ENCODE measurements at places on chromosomes 2 and 18.
A peak's percentile ranks its signal among the peaks of the same experiment; 100 is the strongest.

DNA sequence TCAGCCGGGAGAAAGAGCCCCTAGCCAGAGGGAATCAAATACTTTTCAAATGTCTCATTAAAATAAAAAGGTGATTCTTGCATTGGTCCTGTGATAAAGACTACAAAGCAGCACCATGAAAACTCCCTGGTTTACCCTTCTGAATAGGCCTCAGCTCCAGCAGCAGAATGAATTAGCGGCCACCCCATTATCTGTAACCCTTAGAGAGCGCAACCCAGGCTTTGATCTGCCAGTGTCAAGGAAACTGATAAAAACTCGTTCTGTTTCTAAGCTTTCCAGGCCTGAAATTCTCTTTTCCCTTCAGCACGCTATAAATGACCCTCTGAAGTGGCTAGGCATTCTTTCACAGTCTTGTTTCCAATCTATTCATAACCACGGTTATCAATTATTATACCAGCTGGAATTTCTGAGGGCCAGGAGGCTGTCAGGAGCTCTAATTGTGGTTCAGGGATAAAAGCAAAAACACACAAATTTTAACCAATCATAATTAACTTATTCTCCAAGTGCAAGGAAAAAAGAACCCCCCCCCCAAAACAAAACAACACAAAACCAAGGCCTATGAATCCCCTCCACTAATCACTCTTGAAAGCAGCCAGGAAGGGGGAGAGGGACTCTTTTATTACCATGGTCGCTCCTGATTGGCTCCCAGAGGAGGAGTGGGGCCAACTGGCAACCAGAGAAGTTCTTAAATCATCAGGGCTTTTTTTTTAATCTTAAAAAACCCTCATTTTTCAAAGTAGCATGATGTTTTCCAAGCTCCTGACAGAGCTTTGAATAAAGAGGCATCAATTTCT, 258.9 kb downstream of the CYRIA start:
- peak; percentile 59 for DNase-seq

DNA sequence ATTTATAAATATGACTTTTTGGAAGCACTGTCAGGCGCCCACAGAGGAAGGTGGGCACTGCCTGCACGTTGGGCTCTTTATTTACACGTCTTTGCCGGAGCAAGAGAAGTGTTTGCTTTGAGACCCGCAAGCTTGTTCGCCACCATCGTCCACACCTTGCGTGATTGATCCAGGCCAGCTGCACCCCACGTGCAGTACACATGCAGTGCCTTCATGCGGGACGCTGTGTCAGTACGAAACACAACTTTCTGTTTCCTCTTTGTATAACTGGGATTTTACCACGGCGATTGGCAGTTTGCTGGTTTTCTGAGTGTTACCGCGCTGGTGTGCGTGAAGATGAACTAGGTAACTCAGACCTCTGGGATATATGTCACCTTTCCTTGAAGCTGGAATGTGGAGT, 571.0 kb upstream of the SALL3 start:
- DNase-seq, result no peak

DNA sequence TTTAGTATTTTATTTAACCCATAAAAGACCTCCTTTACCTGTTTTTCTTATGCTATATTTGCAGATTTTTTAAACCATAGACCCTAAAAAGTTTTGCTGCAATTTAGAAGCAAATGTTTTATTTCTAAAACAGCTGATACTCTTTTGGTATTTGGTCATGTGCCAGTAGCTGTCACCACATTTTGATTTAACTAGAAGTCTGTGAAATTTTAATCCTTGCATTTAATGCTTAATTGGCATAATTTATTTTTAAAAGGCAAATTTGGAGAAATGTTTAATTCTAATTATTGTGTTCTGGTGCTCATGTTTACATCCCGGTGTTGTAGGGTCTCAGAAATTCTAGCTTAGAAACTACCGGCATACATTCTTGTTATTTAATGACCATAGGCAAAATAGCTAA, 111.8 kb downstream of the TTC27 start:
- no peak for DNase-seq

GRCh38 chr2:71792926-71793761, 339.8 kb downstream of the DYSF start:
- no peak for DNase-seq

DNA sequence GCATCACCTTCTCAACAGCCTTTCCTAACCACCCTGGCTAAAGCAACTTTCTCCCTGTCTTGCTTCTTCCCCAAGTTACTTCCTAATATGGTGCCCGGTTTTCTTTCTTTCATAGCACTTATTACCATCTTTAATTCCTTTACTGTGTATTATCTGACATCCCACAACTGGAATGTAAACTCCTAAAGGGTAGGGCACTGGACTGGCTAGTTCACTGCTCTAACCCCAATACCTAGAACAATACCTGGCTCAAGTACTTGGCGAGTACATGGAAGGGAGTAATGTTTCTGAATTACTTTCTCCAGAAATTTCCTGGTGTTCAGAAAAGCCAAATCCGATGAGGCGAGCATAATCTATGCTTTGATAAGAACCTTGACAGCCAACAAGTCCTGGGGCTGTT, 22.7 kb upstream of the RNF103 start:
- DNase-seq, result no peak

DNA sequence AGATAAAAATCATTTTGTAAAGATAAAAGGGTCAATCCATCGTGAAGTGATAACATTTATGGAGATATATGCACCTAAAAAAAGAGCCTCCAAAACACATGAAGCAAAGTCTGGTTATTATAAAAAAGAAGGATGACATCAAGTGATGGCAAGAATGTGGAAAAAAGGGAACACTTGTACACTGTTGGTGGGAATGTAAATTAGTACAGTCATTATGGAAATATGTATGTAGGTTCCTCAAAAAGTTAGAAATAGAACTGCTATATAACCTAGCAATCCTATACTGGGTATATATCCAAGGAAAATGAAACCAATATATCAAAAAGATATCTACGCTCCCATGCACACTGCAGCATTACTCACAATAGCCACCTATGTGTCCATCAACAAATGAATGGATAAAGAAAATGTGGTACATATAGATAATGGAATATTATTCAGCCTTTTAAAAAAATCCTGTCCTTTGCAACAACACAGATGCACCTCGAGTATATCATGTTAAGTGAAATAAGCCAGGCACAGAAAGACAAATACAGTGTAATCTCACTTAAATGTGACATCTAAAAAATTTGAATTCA, 28.9 kb downstream of the ABCB11 start:
- no peak for DNase-seq

- DNase-seq, result no peak
Measured at GRCh38 chr18:79796016-79796415, 1.7 kb upstream of the KCNG2 start.

GRCh38 chr18:2736823-2737222, 81.3 kb downstream of the SMCHD1 start:
- no peak for DNase-seq

- no peak for DNase-seq
Measured at GRCh38 chr2:3236300-3237045, 141.1 kb downstream of the EIPR1 start.

- no peak for DNase-seq
Measured at GRCh38 chr2:3470856-3471737, 48.2 kb downstream of the ADI1 start.

- no peak for DNase-seq
Measured at GRCh38 chr2:72037261-72037666, 110.4 kb downstream of the CYP26B1 start.

GRCh38 chr2:222732489-222733178, 61.2 kb downstream of the MOGAT1 start:
- DNase-seq, result no peak

DNA sequence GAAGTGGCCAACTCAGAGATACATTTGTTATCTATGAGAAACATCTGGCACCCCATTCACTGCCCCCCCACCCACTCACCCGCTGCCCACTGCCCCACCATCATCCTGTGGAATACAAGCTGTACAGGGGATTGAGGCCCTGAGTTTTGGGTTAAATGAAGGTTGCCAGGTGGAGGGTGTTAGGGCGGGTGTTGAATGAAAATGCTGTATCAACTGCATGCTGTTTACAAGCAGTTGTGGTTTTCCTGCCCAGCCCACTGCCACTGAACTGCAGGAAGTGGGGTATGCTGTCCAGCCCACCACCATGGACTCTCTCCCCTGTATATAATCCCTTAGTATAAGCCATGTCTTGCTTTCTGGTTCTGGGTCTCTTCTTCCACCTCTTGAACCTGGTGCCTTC, 481.9 kb downstream of the METTL4 start:
- DNase-seq, result peak; percentile 39

DNA sequence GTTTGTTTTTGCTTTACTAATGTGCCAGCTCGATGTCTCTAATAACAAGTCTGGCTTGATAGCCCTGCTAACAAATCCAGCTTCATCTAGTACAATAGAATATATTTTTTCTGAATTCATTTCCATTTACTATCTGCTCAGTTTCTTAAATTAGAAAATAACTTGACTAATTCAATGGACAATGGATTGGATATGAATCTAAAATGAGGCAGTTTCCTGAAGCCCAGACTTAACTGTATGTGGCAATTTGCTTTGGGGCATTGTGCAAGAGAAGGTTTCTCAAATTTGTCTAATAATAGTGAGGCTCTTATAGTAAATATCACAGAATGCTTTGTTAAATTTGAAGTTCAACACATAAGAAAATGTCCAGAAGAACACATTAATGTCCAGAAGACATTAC, 25.8 kb downstream of the CALCRL start:
- DNase-seq, result peak; percentile 8

DNA sequence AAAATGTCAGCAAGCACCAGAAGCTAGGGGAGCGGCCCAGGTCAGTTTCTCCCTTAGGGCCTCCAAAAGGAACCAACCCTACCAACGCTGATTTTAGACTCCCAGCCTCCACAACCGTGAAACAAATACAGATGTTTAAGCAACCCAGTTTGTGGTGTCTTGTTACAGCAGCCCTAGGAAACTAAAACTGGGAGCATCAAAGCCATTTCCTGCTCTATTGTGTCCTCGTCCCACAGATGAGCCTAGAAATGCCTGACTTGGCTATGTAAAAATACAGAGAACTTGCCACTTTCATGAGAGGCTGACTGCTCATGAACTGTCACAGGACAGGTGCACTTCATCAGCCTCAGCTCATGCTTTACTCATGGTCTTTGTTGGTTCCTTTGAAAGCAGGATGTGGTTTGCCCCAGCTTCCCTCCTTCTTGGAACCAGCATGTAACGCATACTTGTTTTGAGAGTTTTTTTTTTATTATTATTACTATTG, 97.6 kb upstream of the SLC39A10 start:
- DNase-seq, result peak; percentile 90

GRCh38 chr18:49668574-49669275, 106.9 kb downstream of the LIPG start:
- DNase-seq, result no peak

DNA sequence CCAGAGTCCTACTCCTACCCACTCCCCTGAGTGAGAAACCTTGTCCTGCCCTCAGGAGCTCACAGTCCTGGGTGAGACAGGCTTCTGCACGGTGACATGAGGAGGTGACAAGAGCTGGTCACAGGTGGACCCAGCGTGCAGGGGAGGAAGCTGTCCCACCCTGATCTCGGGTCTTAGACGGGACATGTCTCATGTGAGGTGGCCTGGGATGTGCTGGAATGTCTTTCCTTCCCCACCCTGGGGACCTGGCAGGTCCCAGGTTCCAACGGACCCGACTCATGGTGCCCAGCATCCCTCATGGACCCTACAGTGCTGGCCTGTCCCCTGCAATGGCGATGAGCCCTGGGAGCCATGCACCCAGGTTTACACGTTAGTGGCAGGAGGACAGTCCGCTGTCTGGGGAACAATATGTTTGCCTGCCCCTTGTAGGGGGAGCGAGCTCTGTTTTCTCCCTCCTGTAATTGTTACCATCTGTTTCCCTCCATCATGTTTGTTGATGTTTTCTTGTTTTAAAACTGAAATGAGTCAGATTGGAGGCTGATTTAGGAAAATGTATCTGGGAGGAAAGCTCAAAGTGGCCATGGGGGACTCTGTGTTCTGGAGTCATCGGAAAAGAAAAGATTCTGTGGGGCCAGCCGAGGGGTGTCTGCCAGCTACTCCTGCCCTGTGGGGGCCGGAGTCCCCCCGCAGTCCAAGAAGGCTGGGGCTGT, 238.1 kb downstream of the KLHL29 start:
- DNase-seq, result no peak

- no peak for DNase-seq
Measured at GRCh38 chr18:9419956-9420631, 55.2 kb upstream of the RALBP1 start.

GRCh38 chr18:46297124-46297523, 192.9 kb downstream of the HAUS1 start:
- no peak for DNase-seq

DNA sequence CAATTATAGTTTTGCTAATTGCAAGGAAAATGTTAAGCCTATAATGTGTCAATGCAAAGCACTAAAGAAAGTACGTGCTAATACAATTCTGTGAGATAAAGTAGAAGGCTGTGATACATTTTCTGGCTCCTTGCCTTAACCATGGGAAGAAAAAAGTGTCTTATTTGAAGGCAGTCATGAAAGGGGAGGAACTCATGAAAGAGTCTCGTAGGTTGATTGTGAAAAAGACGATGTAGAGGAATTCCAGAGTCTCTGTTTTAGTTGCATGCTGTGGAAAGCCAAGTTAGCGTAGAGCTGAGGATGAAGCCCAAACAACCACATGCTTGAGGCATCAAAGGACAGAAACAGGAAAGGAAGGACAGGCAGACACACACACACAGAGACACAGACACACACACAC, 214.1 kb downstream of the MEIS1 start:
- no peak for DNase-seq

Data from hematopoietic multipotent progenitor cell treated with erythropoietin and hydrocortisone succinate and interleukin-3 and kit ligand, for 4 days (in vitro differentiated cells).